Mesangial cell (primary cell): ENCODE measurements at places on chromosomes 7 and 10. TPM values are rescaled to one million over a fixed set of nuclear protein-coding genes. Genes with fewer than 3 reads are reported as not detected.

The MMD2 gene
- total RNA-seq = not detected in 2 replicates

The DTX2 gene
- total RNA-seq = 15.5 and 15.6 TPM in 2 replicates

The KCNK18 gene
- total RNA-seq = not detected in 2 replicates

The CPA4 gene
- 40.3 and 40.9 TPM in 2 replicates for total RNA-seq

The GIMAP7 gene
- not detected in 2 replicates for total RNA-seq

The OR9A2 gene
- not detected in 2 replicates for total RNA-seq

The CH25H gene
- total RNA-seq = 0.25 TPM in 1 of 2 replicates, not detected in the other

The OR2A1 gene
- 0.13 and 0.33 TPM in 2 replicates for total RNA-seq

The CYP2C19 gene
- not detected in 2 replicates for total RNA-seq

The PRSS37 gene
- total RNA-seq = not detected in 2 replicates

The TMEM72 gene
- 0.25 TPM in 1 of 2 replicates, not detected in the other for total RNA-seq

The TYW1B gene
- total RNA-seq = 0.76 and 0.98 TPM in 2 replicates

The RBP4 gene
- total RNA-seq = 0.49 and 0.63 TPM in 2 replicates

The GIMAP6 gene
- not detected in 2 replicates for total RNA-seq

The SRPK2 gene
- 19.1 and 19.9 TPM in 2 replicates for total RNA-seq
